ENCODE measurements at places on chromosomes 2 and 18.

DNA sequence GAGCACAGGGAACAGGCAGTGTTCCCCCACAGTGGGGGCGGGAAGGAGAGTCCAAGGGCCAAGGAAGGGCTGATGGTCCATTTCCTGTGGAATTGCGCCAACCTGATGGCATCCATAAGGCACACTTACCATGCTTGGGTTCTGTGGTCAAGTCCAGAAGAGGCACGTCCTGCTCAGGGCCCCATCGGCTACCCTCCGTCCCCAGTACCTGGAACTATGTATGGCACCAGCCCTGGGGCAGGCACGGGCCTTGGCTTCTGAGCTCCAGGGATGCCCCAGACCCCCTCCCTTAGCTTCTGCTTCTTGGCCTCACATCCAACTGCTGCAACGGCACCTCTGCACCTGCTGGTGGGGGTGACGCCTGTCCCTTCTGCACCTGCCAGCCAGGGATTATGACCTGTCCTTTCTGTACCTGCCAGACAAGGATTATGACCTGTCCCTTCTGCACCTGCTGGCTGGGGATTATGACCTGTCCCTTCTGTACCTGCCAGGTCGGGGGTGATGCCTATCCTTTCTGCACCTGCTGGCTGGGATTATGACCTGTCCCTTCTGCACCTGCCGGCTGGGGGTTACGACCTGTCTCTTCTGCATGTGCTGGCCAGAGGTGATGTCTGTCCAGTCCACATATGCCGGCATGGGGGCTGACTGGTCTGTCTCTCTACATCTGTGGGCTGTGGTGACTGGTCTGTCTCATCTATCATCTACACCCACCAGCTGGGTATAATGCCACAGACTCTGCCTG, 45.4 kb upstream of the SNTG2 start:
- no peak for DNase-seq

- peak; percentile 49 for DNase-seq
Measured at GRCh38 chr2:43131051-43131889, 95.1 kb downstream of the ZFP36L2 start.

- peak; percentile 20 for DNase-seq
Measured at GRCh38 chr2:122652670-122653069, 897.2 kb downstream of the TSN start.

DNA sequence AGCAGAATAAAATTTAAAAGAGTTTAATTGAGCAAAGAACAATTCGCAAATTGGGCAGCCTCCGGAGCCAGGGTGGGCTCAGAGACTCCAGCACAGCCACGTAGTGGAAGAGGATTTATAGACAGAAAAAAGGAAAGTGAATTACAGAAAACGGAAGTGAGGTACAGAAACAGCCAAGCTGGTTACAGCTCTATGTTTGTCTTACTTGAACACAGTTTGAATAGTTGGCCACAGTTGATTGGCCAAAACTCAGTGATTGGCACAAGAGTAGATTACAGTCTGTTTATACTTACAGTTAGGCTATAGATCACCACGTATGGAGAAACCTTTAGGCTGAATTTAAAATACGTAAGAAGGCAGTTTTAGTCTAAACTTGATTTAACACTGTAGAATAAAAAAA, 78.8 kb upstream of the NEDD4L start:
- no peak for DNase-seq

GRCh38 chr2:214265991-214266489, 144.8 kb upstream of the VWC2L start:
- no peak for DNase-seq

DNA sequence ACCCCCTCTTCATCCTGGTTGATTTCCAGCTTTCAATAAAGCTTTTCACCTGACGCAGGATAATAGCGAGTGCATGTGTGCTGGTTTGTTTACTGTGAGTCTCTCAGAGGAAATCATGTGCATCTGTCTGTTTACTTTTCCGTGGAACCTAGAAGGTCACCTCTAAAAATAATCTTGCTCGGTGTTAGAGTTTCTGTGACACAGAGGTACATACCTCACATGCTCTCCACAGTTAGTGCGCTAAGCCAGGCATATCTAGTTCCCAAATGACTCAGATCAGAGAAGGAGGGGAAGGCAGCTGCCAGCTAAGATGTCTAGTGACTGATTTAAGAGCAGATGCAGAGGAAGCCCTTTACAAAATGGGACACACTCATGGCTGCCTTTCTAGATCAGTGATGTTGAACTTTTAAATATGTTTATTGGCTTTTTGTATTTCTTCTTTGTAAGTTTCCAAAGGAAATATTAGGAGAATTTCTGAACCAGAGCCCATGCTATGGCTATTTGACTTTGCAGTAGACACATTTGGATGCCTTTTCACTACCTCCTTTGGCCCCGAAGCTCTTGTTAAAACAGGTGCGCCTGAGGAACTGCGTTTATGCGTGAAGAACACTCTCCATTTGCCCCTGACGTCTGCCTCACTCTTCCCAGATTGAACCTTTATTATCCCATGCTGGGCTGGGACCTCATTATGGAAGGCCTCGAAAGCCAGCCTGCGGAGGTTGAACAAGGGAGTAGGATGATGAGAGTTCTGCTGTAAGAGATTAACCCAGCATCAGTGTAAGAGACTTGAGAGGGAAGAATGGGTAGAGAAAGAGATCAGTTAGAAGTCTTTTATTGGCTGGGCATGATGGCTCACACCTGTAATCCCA, 145.6 kb downstream of the FAM161A start:
- DNase-seq: peak; percentile 55

DNA sequence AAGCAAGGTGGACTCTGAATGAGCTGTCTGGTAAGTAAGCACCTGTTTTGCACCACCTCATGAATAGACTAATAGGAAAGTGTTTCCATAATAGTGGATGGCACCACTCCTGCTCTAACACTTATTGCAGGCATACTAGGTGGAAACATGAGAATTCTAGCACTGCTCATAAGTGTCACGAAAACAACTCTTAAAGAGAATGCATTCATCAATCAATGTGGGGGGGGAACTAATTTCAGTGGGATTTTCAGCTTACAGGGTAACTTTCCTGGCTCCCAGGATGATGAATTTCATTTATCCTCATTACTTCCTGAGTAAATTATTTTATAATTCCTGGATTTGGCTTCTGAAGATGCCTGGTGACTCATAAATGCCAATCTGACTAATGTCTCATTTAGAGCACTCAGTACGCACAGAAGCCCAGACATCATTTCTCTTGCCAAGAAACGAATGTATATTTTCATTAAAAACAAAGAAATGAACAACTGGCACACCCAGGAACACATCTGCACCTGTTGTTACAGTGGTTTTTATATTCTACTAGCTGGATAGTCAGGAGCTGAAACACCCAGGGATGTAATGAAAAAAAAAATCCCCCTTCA, 129.6 kb downstream of the PID1 start:
- no peak for DNase-seq

DNA sequence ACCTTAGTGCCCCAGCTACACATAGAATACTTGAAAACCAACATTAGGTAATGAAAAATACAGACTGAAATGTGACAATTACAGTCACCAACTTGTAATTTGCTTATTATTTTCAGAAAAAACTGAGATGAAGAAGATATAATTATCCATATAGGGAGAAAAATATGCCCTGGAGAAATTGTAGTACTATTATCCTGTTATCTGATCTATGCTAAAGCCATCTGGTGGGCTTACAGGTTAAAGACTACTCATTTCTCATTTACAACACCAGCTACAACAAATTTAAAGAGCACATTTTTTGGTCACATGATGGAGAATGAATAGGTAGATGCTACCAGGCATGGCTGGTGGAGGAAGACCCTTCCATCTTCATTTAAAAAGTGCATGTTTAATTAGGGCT, 79.6 kb upstream of the NYAP2 start:
- DNase-seq: no peak

DNA sequence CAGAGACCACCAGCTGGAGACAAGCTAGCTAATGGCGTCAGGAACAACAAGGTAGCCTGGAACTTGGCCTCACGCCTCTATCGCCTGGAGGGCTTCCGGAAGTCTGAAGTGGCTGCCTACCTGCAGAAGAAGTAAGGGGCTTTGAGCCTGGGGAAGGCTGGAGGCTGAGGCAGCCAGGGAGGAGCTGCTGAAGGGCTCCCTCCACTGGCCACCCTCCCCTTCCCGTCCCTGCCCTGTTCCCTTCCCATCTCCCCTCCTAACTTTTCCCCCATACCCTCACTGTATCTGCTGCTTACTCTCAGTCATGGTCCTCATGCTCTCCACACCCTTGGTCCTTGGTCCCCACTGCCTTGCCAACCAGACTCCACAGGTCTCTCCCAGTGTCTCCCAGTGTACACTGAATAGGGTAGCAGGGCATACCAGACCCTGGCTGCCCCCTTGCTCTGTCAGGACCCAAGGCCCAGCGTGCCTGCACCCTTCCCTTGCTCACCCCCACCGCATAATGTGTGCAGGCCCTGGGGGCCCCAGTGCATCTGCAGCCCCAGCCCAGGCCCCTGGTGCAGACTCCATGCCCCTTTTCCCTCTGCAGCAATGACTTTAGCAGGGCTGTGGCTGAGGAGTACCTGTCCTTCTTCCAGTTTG, 18.8 kb downstream of the PSD4 start:
- DNase-seq: no peak

DNA sequence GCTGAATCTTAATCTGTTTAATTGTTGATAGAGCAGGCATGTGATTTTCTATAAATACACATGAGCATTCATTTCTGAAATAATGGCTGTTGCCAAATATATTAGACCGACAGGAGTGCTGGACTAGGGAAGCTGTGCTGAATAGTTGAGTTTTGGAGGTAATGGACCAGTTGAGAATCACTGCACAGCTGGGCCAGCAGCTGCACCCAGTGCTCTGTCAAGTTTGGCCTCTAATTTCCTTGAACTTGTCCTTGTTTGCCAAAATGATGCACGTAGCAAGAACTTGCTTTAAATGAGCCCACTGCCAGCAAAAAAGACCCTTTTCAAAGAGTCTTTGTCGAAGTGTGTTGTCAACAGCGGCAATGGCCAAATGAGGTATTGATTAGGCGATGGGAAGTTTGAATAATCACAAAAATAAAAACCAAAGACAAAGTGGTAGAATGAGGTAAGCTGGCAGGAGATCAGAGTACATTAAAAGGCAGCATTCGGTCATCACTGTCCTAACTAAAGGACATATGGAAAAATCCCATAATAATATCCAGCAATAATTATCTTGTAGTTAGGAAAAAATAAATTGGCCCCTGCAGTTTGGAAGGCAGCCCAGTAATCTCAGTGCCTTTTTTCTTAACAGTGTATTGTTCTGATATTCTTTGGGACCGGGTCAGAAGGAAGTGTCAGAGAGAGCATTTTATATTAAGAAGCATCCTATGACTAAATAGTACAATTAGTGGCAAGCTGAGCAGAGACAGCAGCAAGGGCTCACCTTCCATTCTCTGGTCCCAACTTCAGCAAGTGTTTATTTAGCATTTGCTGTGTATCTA, 126.2 kb downstream of the RAPGEF4 start:
- no peak for DNase-seq

- DNase-seq: no peak
Measured at GRCh38 chr2:231360881-231361371, 34.6 kb upstream of the B3GNT7 start.

DNA sequence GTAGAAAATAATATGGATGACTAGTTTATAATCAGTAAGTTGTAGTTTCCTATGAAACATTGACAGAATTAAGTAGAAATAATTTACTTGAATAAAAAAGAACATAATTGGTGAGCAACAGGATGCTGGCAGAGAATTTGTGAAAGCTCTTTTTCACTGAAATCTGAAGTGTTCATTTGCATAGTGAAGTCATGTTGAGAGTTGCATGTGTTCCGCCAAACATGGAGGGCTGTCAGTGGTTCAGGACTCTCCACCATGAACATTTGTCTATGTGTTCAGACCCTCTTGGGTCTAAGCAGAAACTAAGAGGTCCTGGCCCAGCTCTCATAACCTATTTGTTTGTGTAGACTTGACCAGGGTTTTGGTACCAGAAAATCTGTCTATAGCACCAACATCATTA, 182.5 kb upstream of the LINC00305 start:
- no peak for DNase-seq

GRCh38 chr2:172296267-172297046, 130.9 kb upstream of the ITGA6 start:
- no peak for DNase-seq

GRCh38 chr18:75283731-75284130, 73.1 kb downstream of the TSHZ1 start:
- no peak for DNase-seq

- peak; percentile 22 for DNase-seq
Measured at GRCh38 chr18:58161659-58162058, 117.6 kb downstream of the NEDD4L start.

DNA sequence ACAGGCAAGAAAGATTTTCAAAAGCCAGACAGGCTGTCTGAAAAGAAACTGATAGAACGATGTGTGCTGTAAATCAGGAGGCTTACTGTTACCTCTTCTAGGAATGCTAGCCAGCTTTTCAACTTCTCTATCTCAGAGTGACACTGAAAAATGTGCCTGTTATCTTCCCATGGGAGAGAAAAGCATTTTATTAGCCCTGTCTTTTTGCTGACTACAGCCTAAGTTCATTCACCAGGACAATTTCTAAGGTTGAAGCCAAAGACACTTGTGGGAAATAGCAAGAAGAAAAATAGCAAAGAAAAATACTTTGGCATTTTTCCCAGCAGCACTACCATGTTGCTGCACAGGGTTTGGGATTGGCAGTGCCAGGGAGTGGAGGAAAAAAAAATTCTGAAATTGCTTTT, 34.0 kb downstream of the ABCB11 start:
- peak; percentile 47 for DNase-seq

GRCh38 chr2:37894601-37895000, 30.5 kb upstream of the RMDN2 start:
- peak; percentile 52 for DNase-seq

DNA sequence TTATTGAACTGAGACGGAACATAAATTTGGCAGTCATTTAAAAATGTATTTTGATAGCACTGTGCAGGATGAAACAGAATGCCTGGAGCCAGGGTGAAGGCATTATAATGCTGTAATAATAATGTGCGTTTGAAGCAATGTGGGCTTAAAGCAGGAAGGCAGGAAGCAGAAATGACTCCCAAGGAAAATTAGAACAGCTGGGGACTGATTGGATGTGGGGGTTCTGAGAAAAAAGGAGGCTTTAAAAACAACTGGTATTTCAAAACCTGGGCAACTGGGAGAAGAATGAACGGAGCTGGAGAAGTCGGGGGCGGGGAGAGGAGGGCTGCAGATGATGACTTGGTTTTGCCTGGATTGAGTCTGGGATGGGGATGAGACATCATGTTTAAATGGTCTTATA, 12.6 kb downstream of the FAM124B start:
- no peak for DNase-seq

DNA sequence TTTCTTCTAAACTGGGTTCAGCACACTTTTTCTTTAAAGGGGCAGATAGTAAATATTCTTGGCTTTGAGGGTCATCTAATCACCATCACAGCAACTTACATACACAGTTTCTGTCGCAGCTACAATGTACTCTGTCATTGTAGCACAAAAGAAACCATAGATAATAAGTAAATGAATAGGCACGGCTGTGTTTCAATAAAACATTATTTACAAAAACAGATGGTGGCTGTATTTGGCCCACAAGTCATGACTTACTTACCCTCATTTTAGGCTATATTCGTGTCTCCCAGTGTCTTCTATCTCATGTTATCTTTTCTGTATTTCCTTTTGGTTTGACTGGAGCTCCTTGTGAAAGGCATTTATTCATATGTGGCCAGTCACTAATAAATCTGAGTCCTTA, 168.3 kb downstream of the MAP2 start:
- DNase-seq: no peak

- DNase-seq: no peak
Measured at GRCh38 chr2:238389988-238390589, 36.6 kb upstream of the ASB1 start.
